ENCODE measurements at places on chromosomes 4 and X.

- no peak for DNase-seq
These were observed 45.8 kb upstream of the FBXW7 start for GRCh38 chr4:152581536-152582160.

GRCh38 chr4:148376151-148376550 is 66.1 kb downstream of the NR3C2 start:
- no peak for DNase-seq

GRCh38 chr4:108959491-108959890 is 196.6 kb upstream of the ETNPPL start:
- DNase-seq = no peak

GRCh38 chr4:20480165-20480947 is 219.9 kb upstream of the PACRGL start:
- no peak for DNase-seq

DNA sequence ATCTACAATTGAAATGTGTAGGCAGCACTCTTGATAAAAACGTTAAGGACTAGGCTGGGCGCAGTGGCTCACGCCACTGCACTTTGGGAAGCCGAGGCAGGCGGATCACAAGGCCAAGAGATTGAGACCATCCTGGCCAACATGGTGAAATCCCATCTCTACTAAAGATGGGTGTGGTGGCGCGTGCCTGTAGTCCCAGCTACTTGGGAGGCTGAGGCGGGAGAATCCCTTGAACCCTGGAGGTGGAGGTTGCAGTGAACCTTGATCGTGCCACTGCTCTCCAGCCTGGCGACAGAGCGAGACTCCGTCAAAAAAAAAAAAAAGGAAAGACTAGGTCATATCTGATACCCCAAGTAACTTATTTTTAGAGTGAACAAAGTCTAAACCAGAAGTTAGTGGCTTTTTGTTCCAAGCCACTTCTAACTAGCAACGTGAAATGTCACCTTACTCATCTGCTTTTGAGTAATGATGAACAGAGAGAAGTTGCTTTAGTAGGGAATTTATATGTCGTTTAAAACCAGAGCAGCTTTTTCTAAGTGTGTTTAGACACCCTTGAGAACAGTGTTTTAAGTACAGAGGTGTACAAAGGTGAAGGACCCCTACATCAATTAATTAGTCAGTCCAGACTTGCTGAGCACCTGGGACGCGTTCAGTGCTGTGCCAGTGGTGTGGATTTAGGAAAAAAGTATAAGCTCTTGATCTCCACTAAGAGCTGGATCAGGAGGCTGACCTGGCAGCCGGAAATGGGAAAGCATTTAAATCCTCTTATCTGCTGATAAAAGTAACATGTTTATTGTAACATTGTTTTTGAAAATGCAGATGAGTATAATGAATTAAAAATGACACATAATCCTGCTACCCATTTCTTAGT is 23.5 kb downstream of the SPRY1 start:
- DNase-seq = no peak
